ENCODE measurements at places on chromosomes 12 and 14. TPM values are rescaled to one million over a fixed set of nuclear protein-coding genes. Genes with fewer than 3 reads are reported as not detected.

DNA sequence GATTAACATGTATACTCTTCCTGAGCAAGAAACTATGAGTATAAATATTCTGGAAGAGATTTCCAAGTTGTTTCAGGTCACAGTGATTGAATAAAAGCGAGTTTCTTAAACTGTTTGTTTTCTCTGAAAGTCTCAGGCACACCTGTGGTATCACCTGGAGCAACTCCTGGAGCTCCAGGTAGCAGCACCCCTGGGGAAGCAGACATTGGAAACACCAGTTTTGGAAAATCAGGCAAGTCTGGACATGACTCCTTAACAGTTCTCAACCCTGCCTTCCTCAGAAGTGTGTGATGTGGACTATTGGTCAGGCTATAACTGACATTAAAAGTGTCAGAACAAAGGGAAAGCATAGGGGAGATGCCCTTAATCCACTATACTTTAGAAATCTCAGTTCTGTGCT, 217.6 kb upstream of the CNTN1 start:
- no peak overlapping the region for H3K27ac ChIP-seq
- H3K4me1 ChIP-seq: no peaks in the 10 kb centered on the region
- H3K36me3 ChIP-seq: no peaks in the 10 kb centered on the region
- DNase-seq: no peak

GRCh38 chr12:124442772-124443445, 124.5 kb downstream of the NCOR2 start:
- no peak for DNase-seq
- H3K27me3 ChIP-seq: no peaks in the 10 kb centered on the region
- H3K4me3 ChIP-seq: no peak overlapping the region
- H3K36me3 ChIP-seq: peaks cover 4% of the 10 kb centered on the region

- H3K27me3 ChIP-seq: no peaks in the 10 kb centered on the region
- H3K4me3 ChIP-seq: no peak overlapping the region
- H3K4me1 ChIP-seq: no peaks in the 10 kb centered on the region
- no peak for DNase-seq
- no peaks in the 10 kb centered on the region for H3K36me3 ChIP-seq
- no peak overlapping the region for H3K27ac ChIP-seq
Measured at GRCh38 chr12:80593766-80594165, 113.7 kb upstream of the MYF6 start.

- H3K36me3 ChIP-seq: no peaks in the 10 kb centered on the region
- H3K4me1 ChIP-seq: peaks cover 13% of the 10 kb centered on the region
- H3K27ac ChIP-seq: no peak overlapping the region
- no peak overlapping the region for H3K4me3 ChIP-seq
- no peak for DNase-seq
- no peaks in the 10 kb centered on the region for H3K27me3 ChIP-seq
Measured at GRCh38 chr14:101627915-101628262, 66.6 kb downstream of the DIO3 start.

Gene RAPGEF3
- 99.4 TPM for total RNA-seq

Measured in thyroid gland (tissue), 4 donors.